ENCODE measurements at places on chromosomes 7 and 10.

GRCh38 chr7:135718794-135719437 lies 9.1 kb downstream of the SLC13A4 start:
- no peak for DNase-seq

DNA sequence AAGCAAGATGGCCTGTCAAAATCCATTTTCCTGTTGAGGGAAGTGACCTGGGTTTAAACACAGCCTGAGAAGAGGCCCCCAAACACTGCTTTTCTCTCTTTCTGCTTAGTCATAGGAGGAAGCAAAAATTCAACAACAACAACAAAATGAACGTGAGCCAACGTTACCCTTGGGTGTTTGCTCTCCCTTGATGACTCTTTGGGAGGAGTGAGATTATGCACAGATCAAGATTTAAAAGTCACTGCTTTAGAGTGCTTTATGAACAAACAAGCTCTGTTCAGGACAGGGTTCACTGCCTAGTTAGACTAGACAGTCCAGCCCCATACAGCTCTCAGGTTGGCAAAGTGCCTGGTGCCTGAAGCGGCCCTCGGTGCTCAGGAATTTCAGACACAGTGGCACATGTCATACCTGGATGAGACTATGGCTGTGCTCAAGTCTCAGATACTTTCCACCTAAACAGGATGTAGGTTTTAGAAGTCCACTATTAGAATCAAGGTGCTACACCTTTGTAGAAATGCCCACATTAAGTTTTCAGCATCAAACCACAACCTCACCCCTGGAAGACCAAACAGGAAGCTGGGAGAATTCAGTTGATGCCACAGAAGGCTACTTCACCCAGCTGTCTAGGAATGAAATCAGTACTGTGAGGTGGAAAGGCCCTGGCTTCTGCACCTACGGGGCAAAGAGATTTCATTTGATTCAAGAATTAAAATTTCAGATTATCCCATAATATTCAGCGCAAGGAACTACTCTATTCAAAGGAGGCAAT lies 38.7 kb downstream of the DENND11 start:
- DNase-seq = no peak

- DNase-seq = no peak
Observed at GRCh38 chr7:139131-139530, 53.2 kb upstream of the FAM20C start.

DNA sequence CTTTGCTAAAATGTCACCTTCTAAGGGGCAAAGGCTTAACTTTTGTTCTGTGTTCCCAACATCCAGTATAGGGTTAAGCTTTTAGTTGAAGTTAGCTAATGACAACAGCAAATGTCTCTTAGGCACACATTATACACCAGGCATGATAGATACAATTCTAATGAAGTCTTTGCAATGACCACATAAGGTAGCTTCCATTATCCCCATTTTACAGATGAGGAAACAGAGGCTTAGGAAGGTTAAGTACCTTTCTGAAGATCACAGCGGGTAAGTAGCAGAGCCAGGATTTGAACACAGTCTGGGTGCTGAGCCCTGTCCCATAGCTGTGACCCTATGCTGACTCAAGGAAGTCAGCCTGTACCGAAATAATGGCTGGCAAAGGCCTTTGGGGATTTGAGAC lies 1.9 kb downstream of the BUD31 start:
- DNase-seq = no peak

DNA sequence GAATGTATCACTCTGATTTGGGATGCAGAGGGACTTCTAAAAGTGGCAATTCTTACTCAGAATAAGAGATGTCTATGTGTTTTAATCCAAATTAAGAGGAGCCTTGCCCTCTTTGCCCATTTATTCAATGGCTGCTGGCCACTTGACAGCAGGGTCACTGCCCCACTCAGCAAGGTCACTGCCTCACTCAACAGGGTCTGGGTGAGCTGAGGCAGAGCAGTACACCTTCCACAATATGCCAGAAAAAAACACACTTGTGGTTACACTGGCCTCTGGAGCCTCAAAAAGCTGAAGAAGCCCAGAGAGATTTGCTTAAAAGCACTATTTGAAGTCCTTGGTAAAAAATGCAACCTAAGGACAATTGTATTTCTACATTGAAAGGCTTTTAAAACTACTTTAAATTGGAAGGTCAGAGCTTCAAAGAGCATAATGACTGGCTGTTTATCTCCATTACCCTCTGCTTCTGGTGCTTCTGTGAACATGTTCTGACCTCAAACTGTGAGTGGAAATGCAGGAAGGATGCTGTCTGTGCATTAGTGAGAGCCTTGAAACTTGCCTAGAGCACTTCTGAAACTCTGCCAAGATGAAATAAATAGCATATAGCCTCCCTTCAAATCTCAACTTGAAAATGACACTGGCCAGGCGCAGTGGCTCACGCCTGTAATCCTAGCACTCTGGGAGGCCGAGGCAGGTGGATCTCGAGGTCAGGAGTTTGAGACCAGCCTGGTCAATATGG lies 35.1 kb upstream of the WIPF3 start:
- DNase-seq = no peak

GRCh38 chr10:16856092-16856491 lies 38.9 kb upstream of the RSU1 start:
- DNase-seq = no peak

DNA sequence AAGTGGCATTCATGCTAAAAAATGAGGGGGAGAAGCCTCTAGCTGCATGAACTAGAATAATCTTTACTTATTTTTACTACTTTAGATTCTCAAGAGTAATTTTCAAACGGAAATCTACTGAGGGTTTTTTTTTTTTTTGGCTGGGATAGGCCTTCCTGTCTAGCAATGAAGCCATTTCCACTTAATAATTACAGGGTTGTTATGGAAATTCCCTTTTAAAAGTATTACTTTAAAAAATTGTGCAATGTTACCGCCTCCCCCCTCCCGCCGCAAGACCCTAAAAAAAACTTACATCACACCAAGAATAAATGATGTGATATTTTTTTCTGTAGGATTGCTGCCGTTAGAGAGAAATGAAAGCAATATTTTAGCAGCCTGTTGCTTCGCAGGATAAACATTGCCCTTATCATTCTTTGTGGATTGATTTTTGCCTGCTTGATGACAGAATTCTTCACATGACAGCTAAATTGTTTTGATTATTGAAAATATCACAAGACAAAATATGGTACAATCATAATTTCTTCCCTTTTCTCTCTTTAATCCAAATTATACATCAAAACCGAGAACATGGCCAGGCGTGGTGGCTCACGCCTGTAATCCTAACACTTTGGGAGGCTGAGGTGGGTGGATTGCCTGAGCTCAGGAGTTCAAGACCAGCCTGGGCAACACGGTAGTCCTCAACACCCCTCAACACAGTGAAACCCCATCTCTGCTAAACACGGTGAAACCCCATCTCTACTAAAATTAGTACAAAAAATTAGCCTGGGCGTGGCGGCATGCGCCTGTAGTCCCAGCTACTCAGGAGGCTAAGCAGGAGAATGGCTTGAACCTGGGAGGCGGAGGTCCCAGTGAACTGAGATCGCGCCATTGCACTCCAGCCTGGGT lies 32.8 kb downstream of the ARL4A start:
- no peak for DNase-seq

GRCh38 chr7:124426621-124427020 lies 339.0 kb downstream of the GPR37 start:
- no peak for DNase-seq

- no peak for DNase-seq
Observed at GRCh38 chr7:14018751-14019150, 29.3 kb upstream of the ETV1 start.

- DNase-seq = no peak
Observed at GRCh38 chr7:108463613-108464012, 7.4 kb upstream of the NRCAM start.

GRCh38 chr7:30647589-30648364 lies 34.5 kb downstream of the CRHR2 start:
- DNase-seq = no peak

DNA sequence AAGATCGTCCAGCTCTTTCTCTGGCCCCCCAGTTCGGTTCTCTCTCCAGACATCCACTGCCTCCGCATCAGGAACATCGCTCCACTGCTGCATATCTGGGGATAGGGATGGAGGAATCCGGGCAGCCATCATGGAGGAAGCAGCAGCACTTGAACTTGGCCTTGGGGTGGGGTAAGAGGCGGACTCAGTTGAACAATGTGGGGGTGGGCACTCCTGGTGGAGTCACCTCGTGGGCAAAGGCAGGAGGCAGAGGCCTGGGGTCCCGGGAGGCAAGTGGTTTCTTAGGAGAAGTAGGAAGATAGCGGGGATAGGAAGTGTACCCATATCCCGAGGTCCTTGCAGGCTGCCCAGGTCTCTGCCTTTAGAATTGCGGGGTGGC lies 98.3 kb downstream of the CHST15 start:
- DNase-seq = no peak

- DNase-seq = no peak
Observed at GRCh38 chr7:51428217-51428887, 111.7 kb upstream of the COBL start.
